ENCODE measurements at places on chromosomes 5 and 9.

GRCh38 chr5:54581831-54582548, 64.4 kb downstream of the SNX18 start:
- DNase-seq = no peak

GRCh38 chr9:126043681-126044080, 282.9 kb upstream of the MVB12B start:
- DNase-seq = no peak

DNA sequence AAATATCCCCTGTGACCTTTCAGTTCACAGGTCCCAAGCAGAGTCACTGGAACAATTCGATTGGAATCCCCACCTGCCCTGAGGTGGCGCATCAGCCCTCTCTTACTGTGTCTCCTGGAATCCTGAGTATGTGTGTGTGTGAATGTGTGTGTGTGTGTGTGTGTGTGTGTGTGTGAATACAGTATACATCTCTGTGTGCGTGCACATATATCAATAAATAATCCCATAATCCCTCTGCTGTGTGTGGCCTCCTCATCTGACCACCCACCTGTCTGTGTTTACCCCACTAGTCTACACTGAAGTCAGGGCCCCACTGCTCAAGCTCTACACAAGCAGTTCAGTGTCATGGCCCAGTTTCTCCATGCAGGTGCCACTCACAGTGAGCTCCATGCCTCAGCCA, 187.4 kb downstream of the ERCC6L2 start:
- DNase-seq = no peak

- DNase-seq = no peak
Measured at GRCh38 chr5:132528866-132529634, 14.3 kb downstream of the IL5 start.

GRCh38 chr5:154287136-154287535, 96.6 kb downstream of the GALNT10 start:
- DNase-seq = no peak

DNA sequence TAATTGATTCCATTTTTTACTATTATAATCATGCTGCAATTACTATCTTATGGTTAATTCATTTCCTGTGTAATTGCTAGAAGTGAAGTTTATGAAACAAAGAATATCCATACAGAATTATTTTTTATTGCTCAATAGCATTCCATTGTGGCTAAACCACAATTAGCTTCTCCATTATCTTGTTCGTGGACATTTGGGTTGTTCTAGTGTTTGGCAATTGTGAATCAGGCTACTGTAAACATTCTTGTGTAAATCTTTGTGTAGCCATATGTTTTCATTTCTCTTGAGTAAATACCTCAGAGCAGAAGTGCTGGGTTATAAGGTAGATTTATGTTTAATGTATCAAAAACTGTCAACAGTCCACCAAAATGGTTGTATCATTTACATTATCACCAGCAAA, 341.1 kb downstream of the MAT2B start:
- no peak for DNase-seq

GRCh38 chr9:134642385-134643181, 980 bp downstream of the COL5A1 start:
- DNase-seq = no peak

DNA sequence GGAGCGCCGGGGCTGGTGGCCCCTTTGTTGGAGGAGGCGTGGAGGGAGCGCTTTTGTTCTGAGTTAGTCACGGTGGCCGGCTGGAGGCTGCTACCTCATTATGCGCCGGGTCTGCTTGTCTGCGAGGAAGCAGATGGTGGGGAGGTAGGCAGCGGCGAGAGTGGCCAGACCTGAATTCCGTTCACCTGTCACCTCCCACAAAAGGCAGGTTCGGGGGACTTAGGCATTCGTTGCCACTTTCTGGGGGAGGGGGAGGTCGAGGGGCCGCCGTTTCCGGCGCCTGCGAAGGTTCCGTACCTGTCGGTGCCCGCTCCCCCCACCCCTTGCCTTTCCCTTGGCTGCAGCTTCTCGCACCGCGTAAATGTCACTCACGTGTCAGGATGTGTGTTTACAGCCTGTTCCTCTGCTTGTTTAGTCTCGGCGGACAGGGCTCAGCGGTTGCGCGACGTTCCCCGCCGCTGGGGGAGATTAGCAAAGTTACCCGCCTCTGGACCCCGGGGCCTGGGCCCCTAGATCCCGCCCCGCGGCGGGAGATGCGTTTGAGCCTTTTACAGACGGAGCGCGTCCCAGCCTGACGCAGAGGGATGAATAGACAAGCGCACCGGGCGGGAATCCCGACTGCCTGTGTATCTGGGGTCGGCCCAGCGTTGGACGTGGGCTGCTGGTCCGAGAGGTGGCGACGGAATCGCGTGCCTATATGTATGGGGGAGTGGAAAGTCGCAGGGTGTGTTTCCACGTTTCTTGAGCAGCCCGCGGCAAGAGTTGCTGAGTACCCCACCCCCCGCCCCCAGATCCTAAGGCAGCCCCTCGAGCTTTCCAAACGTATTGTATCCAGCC, 2.7 kb upstream of the LHX2 start:
- no peak for DNase-seq

DNA sequence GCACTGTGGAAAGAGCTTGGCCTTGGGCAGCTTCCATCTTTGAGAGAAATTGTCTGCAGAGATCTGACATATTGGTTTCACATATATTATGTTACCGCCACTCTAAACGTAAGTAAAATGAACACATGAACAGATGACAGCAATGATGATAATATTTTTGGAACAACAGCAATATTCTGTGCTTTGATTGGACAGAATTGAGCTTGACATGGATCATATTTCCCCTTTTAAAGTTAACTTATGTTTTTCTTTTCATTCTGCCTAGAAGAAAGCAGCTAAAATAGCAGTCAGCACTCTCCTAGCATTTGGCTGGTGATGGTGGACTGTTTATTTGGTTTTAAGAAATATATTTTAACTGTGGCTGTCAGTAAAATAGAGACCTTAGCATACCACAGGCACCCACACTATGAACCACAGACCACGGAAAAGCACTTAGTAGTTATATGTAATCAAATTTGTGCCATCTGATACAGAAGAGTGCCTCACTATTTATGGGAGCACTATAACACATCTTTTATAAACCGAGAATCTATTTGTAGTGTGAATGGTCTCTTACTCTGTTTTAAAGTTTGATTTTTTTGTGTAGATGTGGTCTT, 1.8 kb upstream of the CFAP95 start:
- no peak for DNase-seq

DNA sequence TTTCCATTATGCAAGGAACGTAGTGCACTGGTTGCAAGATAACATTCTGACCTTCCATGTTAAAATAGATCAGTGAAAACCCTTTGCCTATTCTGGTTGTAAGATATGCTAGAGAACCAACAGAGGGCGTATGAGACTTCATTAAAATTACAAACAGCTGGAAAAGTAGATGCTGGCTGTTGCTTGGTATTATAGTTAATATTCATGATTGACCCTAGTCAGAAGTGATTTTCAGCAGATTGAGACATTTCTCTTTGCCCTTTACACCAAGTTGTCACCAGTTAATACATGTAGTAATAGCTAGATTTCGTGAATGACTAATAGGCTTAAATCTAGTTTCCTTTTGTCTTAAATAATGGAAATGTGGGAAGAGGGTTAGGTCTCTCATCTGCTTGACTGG, 13.8 kb upstream of the FGF18 start:
- DNase-seq = no peak

GRCh38 chr5:68762201-68762600, 331.6 kb upstream of the SLC30A5 start:
- DNase-seq = no peak

DNA sequence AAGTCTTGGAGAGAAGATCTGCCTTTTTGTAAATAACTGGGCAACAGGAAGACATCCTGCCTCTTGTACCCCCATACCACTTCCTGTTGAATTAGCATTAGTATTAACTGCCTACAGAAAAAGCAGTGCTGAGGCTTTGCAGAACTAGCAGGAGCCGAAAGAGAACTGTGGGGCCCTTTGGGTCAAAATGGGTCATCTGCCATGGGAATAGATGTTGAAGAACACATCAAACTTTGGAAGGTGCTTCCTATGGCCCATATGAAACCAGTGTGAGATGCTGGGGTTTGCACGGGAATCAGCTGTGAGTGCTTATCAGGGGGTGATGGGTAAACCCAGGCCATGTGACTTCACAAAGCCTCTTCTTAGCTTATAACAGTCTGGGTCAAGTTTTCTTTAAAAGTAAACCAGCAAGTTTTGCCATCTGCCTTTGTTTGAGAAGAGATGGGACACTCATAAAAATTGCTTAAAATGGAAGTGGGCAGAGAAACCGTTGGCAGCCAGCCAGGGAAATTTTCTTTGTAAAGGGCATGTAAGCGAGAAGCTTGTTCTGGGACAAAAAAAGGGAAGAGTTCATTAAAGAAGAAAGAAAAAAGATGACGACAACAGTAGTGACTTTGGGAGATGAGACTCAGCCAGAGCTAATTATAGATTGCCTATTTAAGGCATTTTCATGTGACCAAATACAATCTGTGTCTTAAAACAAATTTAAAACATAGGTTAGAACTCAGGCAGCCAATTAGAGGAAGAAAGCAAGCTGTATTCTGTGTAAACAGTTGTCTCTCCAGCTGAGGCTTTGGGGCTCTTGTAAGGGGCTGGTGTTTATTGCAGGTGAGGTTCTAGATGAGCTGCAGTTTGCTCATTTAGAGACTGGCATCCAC, 4.4 kb downstream of the SLC25A25 start:
- no peak for DNase-seq

GRCh38 chr9:107292821-107293542, 9.9 kb downstream of the RAD23B start:
- DNase-seq = no peak

GRCh38 chr9:97980918-97981845, 2.0 kb upstream of the ANP32B start:
- no peak for DNase-seq

DNA sequence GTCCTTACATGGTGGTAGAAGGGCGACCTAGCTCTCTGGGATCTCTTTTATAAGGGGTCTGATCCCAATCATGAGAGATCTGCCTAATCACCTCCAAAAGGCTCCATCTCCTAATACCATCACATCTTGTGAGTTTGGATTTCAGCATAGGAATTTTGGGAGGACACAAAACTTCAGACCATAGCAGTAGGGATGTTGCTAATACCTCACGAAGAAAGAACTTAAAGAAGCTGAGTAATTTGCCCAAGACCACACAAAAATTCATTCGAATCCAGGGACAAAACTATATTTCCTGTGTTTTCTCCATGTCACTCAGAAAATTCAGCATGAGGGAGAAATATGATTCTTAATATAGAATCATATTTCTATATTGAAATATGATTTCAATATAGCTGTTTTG, 32.7 kb downstream of the MTAP start:
- DNase-seq = no peak

- no peak for DNase-seq
Measured at GRCh38 chr5:17241635-17242034, 24.2 kb downstream of the BASP1 start.

- DNase-seq = no peak
Measured at GRCh38 chr9:26159575-26160392, 481.5 kb upstream of the TUSC1 start.

DNA sequence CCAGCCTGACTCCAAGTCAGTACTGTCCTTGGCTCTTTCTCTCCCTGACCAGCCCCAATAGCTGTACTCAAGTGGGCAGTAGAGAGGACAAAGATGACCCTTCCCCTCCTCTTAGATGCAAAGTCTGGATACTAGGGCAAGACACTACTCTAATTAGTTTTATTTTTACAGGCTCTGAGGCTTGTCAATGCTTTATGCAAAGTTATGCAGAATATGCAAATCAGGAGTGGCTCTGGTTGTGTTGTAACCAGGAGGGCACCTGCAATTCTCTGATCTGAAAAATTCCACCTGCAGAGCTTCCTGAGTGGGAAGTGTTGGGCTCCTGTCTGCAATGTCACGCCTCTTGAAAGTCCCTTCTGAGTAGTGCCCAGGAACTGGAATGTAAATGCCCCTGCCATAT, 201.5 kb downstream of the RGS3 start:
- DNase-seq = no peak

DNA sequence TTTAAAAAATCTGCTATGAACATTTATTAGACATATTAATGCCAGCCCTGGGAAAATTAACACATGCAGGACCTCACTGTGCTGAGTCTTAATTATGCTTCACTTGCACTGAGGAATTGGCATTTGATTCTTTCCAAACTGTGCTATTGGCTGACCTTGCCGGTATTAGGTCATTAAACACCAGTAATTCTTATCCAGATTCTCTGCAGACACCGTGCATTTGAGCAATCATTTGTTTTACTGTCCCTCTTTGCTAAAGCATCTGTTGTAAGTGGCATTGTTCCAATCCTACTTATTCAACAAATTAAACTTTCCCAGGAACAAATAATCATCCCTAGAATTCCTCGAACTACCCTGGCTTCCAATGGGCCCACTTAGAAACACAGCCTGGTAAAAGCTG, 145.0 kb downstream of the SLC12A2 start:
- DNase-seq = no peak

DNA sequence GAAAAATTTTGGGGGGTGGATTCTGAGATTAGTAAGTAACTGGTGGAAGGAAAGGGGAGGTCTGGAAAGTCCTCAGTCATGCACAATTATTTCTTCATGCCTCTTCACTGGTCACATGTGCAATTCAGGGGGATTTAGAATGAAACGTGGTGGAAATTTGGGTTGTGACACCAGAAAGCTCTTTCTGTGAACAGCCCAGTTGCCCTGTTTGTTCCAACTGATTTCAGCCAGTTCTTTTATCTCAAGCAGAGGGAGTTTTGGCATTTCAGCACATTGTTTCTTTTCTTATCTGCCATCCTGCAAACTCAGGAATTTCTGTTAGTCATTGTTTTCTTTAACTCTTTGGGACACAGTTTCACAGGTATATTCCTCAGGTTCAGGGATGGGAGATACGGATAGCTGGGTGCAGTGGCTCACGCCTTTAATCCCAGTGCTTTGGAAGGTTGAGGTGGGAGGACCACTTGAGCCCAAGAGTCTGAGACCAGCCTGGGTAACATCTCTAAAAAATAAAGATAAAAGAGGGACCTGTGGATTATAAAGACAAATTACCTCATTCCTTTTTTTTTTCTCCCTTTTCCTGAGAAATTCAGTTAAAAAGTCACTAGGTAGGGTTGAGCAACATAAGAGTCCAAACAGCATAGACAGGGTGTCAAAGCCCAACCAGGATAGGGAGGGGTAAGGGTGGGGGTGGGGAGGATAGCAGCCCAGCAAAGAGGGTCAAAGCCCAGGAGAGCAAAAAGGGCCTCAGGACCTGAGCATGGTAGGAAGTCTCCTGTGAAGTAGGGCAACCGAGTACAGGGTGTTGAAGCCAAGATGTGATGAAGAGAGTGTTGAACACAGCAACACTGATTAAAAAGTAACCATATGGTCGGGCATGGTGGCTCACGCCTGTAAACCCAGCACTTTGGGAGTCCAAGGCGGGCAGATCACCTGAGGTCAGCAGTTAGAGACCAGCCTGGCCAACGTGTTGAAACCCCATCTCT, 5.4 kb upstream of the B4GALT1 start:
- no peak for DNase-seq

DNA sequence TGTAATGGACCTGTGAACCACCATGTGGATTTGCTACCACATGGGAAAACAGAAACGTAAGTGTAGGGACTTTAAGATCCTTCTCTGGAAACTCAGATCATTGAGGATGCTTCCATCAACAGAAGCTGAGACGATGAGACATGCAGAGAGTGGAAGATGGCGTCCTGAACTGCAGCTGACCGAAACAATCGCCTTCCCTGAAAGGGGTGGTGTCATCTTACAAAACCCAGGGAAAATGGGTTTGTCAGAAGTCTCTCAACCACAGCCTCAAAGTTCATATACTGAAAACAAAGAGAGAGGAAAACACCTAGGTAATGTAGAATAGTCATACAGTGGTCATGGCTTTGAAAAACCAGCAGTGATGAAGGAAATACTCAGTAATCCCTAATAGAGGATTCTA, 6.6 kb upstream of the PTPN3 start:
- no peak for DNase-seq

GRCh38 chr5:40798012-40798800, at the start of gene PRKAA1:
PRKAA1 (minus strand) TSS chr5:40798374; CDS start chr5:40798189, 185 bp downstream.
- DNase-seq = peak; percentile 61
